Caco-2 (cell line): ENCODE measurements at places on chromosomes 4 and X.

- no peak for DNase-seq
Measured at GRCh38 chr4:6610856-6611430, 29.5 kb upstream of the MRFAP1 start.

GRCh38 chr4:138408758-138409157 lies 166.6 kb upstream of the SLC7A11 start:
- no peak for DNase-seq

DNA sequence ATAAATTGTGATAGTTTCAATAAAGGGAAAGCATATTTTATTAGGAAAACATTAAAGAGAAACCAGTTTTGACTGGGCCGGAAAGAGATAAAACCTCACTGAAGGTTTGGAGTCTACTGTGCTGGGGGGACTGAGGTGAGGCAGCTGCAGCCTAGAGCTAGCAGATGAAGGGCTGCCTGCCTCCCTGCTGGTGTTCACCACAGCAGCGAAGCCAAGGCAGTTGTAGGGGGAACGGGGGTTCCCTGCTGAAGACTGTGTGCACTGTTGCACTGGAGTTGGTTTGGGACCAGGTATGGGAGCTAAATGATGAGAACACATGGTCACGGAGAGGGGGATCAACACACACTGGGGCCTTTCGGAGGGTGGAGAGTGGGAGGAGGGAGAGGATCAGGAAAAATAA lies 546.5 kb upstream of the SMIM31 start:
- no peak for DNase-seq

- no peak for DNase-seq
Measured at GRCh38 chr4:116064331-116064730, 950.9 kb upstream of the NDST4 start.

DNA sequence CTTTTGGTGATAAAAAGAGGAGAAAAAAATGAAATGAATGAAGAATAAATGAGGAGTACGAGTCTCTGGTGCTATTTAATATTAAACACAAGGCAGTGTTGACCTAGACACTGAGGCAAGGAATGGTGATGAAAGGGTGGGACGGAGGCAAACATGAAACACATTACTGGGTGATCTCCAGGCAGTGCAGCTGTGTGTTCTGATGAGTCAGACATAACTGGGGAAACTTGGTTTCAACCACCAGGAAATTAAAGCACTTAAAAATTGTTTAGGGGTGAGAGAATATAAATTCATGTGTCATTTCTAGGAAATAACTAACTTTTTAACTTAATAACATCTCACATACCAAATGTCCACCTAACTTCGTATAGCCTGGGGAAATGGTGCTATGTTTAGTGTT lies 19.7 kb upstream of the CXCL6 start:
- DNase-seq = no peak

DNA sequence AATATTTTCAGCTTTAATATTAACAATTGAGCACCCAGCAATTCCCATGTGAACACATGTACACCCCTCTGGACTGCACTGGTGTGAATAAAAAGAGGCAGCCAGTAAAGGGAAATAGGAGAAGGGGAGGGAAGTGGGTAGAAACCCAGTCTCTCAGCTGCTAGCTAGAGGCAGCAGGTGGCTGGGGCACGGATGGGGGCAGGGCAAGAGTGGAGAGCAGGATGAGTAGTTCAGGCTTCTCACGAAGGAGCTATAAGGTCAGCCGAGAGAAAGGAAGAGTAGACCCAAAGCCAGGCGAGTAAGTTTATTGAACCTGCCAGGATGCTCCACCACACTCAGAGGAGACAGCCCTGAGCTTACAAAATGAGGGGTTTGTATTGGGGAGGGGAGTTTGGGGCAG lies 184.8 kb upstream of the MTMR8 start:
- no peak for DNase-seq

DNA sequence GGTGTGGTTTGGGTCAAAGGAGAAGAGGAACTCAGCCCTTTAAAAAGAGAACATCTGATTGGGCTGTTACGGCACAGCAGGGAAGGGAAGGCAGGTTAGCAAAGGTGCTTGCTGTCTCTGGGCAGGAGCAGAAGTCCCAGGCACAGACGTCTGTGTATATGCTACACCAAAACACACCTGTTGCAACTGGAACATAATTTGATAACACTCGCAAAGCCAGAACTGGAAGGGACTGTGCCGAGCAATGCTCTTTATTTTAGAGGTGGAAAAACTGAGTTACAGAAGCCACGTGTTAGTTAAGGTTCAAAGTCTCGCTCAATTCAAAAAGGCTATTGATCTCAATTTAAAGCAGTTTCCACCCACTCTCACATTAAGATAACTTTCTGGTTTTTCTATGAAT lies 2.2 kb upstream of the FAM114A1 start:
- DNase-seq = no peak
